ENCODE measurements at places on chromosomes 7 and 10. TPM values are rescaled to one million over a fixed set of nuclear protein-coding genes. Genes with fewer than 3 reads are reported as not detected.

The LGI1 gene
- polyA plus RNA-seq = not detected

The MGAM2 gene
- polyA plus RNA-seq = not detected

The LIPK gene
- not detected for polyA plus RNA-seq

The LRGUK gene
- polyA plus RNA-seq = not detected

The EPHB4 gene
- not detected for polyA plus RNA-seq

The TSPAN33 gene
- polyA plus RNA-seq = 12.0 TPM

The VSTM4 gene
- polyA plus RNA-seq = not detected

The PWWP2B gene
- 0.14 TPM for polyA plus RNA-seq

The NME8 gene
- polyA plus RNA-seq = 0.24 TPM

The TRIM24 gene
- 15.5 TPM for polyA plus RNA-seq

The CALHM3 gene
- 0.09 TPM for polyA plus RNA-seq

The PNLIP gene
- polyA plus RNA-seq = not detected

The PLEKHS1 gene
- polyA plus RNA-seq = not detected

The FXYD4 gene
- polyA plus RNA-seq = not detected

The PSD gene
- polyA plus RNA-seq = 1.7 TPM

The ADAMTS14 gene
- not detected for polyA plus RNA-seq

The PDE6C gene
- not detected for polyA plus RNA-seq

The CALD1 gene
- polyA plus RNA-seq = 0.69 TPM

The PON1 gene
- not detected for polyA plus RNA-seq

The PDIA4 gene
- 284 TPM for polyA plus RNA-seq

The GIMAP2 gene
- polyA plus RNA-seq = 24.4 TPM

The OR2A7 gene
- polyA plus RNA-seq = 0.22 TPM

The CTNNA3 gene
- polyA plus RNA-seq = not detected

The EBLN1 gene
- not detected for polyA plus RNA-seq

All from GM12878 (cell line).